Cortex of kidney (tissue), 1 donor: ENCODE measurements at places on chromosomes 6 and 20.

DNA sequence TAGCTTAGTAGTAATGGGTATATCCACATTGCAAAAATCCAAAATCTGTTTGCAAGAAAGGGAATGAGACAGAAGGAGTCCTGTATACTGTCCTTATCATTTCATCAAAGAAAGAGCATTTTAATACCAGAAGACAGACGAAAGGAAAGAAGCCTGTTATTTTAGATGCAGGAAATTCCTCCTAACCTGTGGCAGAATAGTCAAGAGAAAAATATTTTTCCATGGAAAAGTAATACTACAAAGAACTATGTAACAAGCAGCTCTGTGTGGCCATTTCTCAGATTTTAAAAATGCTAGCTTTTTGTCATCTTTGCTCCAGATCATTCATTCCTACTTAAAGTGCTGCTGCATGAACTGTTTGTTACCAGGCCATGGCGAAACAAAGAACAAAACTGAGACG lies 72.9 kb upstream of the SCP2D1 start:
- no peak for DNase-seq

DNA sequence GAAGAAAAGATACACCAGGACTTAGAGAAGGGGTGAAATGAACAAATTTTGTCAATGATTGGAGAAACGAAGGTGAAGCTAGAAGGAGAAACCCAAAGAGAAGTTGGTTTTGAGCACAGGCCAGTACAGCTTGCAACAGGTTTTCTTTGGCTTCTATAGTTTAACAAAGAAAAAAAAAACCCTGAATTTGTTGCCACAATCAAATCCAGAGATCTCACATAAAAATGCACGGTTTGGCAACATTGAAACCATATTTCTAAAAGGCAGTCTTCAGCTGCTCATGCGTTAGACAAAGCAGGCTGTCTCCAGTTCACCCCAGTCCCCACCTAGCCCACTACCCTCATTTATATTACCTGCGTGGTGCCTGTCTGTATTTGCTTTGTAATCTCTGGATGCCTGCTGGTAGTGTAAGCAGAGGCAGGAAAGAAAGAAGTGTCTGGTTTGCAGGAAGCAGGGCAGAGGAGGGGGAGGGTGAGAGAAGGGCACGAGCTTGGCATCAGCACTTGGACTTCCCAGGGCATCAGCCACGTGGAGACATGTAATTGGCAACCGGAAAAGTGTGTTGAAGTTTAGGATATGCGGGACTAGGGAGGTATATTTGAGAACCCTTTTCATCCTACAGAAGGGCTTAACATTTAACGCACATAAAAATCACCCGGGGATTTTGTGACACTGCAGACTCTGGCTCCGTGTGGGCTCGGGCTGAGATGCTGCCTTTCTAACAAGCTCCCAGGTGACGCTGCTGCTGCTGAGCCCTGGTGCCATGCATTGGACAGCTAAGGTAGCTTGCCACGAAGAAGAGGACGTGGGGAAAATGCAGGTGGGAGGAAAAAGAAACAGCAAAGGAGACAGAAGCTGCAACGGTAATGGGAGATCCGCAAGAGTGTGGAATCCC lies 14.4 kb downstream of the PFDN4 start:
- no peak for DNase-seq

DNA sequence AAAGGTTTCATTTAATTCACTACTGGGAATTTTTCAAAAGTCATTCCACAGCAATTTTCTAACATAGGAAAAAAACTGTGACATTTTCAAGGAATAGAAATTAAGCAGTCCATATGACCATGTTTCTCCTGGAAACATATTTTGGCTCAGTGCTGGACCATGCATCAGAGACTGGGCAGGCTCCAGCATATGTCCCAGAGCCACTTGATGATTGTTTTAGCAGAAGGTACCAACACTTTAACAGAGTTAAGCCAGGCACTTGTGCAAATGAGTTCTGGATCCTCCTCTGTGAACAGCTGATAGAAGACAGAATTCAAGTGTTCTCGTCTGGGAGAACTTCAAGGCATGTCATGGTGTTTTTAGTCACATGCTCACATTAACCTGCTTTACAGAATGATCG lies 516.3 kb downstream of the COL12A1 start:
- DNase-seq, result no peak

GRCh38 chr20:31705598-31706597 lies 16.8 kb downstream of the BCL2L1 start:
- no peak for DNase-seq

DNA sequence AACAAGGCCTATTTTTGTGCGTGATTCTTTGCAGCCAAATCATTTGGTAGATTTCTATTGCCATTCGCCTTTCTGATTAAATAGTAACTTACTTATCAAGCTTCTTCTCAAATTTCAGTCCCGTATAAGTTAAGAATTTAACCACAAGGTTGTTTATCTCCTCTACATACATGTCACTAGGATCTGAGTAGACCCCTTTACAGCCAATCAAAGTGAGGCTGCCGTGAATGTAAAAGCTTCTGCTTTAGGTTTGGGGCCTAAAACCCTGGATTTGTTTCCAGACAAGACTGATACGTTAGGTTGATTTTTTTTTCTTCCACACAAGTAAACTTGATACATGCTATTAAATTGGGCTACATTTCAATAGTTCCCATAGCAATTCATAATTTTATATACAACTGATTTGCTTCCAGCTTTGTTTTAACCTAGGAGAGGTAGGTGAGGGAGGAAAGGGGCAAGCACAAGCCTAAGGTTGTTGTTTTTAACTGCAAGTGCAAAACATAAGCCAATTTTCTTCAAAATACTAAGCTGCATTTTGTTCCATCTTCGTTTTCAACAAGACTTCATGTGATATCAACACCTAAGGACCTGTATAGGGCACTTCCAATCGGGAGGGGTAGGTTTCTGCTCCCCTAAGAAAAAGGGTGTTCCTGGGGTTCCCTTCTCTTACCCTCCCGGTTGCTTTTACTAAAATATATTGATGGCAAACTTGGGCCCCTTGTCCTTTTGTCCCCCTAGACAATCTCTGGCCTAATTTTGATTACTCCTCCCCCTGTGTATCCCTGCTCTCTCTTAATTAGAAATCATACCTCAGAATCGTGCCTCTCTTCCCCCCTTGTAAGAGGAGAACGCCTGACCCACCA lies 1.7 kb downstream of the RANBP9 start:
- no peak for DNase-seq

GRCh38 chr20:41045671-41046070 lies 17.0 kb downstream of the TOP1 start:
- no peak for DNase-seq

GRCh38 chr20:33676121-33676520 lies 1.9 kb upstream of the NECAB3 start:
- no peak for DNase-seq

- DNase-seq, result no peak
These were observed 103.3 kb downstream of the FIG4 start for GRCh38 chr6:109794201-109794923.

DNA sequence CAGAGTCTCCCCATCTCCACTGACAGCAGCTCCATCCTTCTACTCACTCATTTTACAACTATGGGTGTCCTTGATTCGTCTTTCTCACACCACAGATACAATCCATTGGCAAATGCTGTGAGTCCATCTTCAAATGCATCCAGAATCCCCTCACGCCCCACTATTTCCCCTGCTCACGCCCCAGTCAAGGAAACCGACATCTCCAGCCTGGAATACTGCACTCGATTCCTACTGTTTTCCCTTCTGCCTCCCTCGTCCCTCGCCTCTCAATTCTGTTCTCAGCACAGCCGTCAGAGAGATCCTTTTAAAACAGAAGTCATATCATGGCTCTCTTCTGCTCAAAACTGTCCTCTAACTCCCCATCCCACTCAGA lies 4.7 kb downstream of the HLA-B start:
- DNase-seq, result no peak

DNA sequence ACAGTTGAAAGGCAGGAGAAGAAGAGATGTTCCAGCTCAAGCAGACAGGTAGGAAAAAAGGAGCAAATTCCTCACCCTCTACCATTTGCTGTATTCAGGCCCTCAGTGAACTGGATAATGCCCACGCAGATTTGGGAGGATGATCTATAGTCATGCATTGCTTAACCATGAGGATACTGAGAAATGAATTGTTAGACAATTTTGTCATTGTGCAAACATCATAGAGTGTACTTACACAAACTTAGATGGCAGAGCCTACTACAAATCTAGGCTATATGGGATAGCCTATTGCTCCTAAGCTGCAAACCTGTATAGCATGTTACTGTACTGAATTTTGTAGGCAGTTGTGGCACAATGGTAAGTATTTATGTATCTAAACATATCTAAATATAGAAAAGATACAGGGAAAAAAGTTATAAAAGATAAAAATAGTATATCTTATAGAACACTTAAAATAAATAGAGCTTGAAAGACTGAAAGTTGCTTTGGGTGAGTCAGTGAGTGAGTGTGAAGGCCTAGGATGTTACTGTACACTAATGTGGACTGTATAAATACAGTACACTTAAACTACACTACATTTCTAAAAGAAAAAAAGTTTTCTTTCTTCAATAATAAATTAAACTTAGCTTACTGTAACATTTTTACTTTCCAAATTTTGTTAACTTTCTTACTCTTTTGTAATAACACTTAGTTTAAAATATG lies 672.3 kb downstream of the UTRN start:
- no peak for DNase-seq

GRCh38 chr20:29299811-29300578 lies 1957.5 kb upstream of the DEFB115 start:
- no peak for DNase-seq

DNA sequence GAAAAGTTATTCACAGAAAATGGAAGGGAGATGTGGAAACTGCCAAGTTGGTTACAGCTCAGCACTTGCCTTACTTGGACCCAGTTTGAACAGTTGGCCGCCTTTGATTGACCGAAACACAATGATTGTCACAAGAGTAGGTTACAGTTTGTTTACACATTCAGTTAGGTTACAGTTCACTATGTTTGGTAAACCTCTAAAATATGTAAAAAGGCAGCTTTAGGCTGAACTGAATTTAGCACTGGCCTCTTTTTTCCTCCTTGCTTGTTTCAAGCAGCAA lies 116.2 kb downstream of the OLIG3 start:
- DNase-seq, result no peak

DNA sequence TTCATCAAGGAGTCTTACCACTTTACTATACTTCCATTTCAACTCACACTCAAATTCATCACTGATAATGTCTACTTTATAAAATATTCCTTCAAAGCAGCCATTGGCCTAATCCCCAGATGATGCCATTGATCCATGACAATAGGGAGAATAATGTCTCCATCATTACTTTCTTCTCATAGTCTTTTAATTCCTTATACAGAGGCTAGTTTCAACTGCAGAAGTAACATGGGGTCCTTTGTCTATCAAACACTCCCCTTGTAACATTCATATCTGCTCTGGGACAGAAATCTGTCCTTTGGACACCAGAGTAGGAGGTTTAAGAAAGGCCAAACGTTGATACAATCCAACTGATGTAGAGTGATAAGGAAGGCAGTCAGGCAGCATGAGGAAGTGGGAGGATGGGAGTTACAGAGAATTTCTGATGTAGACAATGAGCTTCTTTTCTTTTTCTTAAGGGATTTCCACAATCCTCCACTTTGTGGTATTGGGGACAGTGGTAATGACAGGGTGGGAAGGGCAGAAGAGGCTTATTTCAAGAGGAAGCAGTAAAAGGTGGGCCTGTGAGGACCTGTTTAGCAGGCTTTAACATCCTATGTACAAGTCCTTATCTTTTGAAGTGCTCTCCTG lies 18.9 kb upstream of the HLA-DOA start:
- no peak for DNase-seq

GRCh38 chr20:50929299-50930138 lies 1.7 kb downstream of the ADNP start:
- no peak for DNase-seq

GRCh38 chr6:69801225-69801624 lies 4.4 kb upstream of the LMBRD1 start:
- no peak for DNase-seq

GRCh38 chr6:168784426-168784825 lies 343.4 kb downstream of the SMOC2 start:
- DNase-seq, result no peak

GRCh38 chr20:12111431-12112088 lies 193.9 kb downstream of the BTBD3 start:
- no peak for DNase-seq

- no peak for DNase-seq
These were observed 548.7 kb downstream of the TBC1D32 start for GRCh38 chr6:120785459-120786086.

- DNase-seq, result no peak
These were observed 634 bp downstream of the ITPA start for GRCh38 chr20:3209946-3210317.

DNA sequence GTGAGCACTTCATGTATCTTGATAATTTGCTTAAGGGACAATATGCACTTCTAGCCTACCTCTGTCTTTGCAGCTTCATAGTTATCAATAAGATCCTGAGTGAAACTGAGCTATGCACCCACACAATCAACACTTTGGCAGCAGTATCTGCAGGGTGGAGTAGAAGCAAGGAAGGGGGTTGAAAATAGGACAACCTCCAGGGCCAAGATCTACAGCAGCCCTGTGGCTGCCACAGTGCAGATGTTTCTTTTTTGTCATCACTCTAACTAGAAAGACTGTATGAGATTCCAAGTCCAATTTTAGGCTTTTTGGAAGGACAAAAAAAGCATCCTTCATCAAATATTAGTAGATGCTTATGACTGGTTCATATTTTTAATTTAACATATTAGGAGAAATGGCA lies 336.1 kb upstream of the CITED2 start:
- DNase-seq, result no peak

- no peak for DNase-seq
These were observed 578 bp upstream of the PTGIS start for GRCh38 chr20:49568278-49569151.

DNA sequence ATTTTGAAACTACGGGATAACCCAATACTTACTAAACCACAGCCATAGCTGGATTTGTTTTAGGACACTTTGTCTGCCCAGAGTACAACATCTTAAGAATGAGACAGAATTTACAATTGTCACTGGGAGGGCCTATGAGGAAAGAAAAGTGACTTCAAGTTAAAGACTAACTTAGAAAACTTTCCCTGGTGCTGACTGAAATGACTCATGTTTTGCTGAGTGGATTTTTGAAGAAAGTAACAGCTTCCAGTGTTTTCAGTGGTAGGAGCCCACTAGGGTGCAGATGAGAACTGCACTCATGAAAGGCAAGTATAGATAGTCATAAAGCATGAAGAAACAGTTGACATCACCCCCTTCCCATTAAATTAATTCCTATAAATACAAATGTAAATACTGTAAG lies 988.2 kb upstream of the MAP3K7 start:
- DNase-seq, result no peak

DNA sequence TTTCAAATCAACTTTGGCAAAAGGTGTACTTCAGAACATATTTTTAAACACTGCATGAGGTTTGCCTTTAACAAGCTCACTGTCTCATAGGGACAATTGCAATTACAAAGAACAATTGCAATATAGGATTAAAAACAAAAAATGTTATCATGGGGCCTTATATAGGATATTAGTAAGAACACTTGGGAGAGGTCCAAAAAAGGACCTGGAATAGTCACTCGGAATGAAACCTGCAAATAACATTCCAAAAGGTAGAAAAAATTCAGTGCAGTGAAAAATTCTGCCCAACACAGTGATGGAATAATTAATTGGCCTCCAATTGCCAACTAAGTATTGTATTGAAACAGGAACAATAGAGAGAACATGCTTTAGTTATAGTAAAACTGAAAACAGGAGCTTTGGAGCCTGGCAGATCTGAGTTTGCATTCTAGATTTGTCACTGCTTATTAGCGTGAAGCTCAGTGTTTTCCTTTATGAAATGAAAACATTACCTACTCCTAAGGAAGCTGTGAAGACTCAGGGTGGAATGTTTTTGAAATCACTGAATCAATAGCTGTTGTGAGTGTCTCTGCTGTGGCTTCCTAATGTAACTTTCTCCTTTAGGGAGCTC lies 172.6 kb upstream of the BMP5 start:
- no peak for DNase-seq

GRCh38 chr6:155301867-155302266 lies 12.4 kb downstream of the TFB1M start:
- DNase-seq, result no peak
